Activated T-cell treated with anti-CD3 and anti-CD28 coated beads for 24 hours (primary cell): ENCODE measurements at places on chromosomes 12 and 14.

DNA sequence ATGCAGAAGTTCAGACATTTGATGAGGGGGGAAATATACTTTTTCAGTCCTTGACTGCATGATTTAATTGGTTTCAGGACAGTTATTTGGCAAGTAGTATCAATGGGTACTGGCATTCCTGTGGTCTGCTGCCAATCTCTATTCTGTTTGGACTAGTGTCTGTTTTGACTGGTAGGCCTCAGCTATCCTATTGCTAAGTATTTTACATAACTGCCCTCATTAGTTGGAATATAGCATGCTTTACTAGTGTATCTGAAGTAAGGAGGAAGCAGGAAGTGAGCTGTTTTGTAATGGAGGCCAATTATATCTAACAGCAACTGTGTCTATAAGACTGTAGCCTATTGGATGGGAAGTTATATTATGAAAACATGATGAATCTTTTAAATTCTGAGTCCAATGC is 104.3 kb downstream of the FLRT2 start:
- DNase-seq = no peak

- no peak for DNase-seq
These were observed 267.1 kb downstream of the LRFN5 start for GRCh38 chr14:41873686-41874317.

DNA sequence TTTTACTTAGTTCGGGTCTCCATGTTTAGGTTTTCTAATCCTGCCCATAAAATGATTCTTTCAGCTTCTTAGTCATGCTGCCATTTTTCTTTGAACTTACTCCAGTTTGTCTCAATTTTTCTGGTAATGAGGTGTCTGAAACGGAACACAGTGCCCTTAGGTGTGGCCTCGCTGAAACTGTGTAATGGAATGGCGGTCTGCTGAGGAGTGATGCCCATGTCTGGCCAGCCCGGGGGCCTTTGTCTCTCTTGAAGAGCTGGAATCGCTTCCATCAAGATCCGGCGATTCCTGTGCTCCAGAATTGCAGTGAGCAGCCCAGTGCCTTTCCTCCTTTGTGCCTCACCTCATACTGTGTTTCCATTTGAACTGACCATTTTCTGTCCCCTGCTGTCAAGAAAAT is 112.5 kb downstream of the FBXL14 start:
- DNase-seq = no peak

DNA sequence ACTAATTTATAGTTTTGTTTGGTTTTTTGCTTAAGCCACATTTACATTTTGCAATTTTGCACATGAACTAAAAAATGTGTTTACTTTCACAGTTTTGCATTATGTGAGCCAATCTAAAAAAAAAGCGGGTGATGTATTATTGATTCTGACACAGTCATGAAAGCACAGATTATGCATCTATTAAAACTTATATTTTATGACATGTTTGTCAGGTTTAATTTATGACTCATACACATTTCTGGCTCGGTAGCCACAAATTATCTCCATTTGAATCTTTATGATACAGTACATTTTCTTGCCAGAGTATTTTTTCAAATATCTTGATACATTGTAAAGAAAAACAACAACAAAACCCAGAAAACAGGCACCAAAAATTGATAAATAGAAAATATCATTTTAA is 280.4 kb upstream of the GRIP1 start:
- no peak for DNase-seq

GRCh38 chr12:90233168-90234100 is 524.8 kb upstream of the ATP2B1 start:
- no peak for DNase-seq

GRCh38 chr12:16763901-16764300 is 157.9 kb upstream of the LMO3 start:
- DNase-seq = no peak

GRCh38 chr14:29085546-29085945 is 319.0 kb downstream of the FOXG1 start:
- no peak for DNase-seq

GRCh38 chr14:25484906-25485305 is 435.0 kb upstream of the STXBP6 start:
- no peak for DNase-seq

GRCh38 chr12:51442324-51442723 is 17.7 kb downstream of the SLC4A8 start:
- no peak for DNase-seq

DNA sequence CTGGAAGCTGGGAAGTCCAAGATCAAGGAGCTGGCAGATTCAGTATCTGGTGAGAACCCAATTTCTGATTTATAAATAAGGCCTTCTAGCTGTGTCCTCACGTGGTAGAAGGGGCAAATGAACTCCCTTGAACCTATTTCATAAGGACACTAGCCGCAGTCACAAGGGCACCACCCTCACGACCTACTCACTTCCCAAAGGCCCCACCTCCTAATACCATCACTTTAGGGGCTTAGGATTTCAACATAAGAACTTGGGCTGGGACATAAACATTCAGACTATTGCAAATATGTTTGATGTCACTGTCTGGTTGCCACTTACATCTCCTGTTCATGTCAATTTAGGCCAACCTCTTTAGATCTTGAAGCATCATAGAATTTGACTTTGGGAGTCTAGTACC is 10.8 kb upstream of the CNIH1 start:
- DNase-seq = no peak

DNA sequence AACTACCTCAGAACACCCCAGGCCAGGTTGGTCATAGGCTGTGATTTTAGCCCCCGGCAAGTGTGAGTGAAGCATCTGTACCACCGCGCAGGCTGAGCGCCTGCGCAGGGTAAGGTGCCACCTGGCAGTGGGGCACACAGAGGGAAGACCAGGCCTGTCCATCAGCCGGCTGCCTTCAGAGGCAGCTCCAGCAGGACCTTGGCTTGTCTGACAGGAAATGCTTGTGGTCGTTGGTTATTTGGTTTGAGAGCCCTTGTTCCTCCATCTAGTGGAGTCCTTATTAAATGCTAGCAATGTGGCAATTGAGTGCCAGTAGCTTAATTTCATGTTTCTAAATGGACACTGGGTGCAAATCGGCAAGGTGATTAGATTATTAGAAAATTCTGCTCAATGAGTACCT is 27.5 kb downstream of the SLC25A29 start:
- DNase-seq = no peak

DNA sequence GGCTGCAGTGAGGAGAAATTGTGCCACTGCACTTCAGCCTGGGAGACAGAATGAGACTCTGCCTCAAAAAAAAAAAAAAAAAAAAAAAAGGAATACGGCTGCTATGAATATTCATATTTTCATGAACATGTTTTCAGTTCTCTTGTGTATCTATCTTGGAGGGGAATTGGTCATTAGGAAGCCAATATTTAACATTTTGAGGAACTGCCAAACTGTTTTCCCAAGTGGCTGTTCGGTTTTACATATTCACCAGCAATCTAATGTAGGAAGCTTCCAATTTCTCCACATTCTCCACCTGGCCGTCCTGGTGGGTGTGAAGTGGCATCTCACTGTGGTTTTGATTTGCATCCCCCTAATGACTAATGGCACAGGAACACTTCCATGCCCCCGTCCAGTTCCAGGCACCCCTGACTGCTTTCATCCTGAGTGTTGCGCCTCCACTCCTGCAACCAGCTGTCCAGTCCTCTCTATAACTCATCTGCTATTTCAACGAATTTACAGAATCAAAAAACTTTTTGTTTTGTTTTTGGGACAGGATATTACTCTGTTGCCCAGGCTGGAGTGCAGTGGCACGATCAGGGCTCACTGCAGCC is 5.7 kb downstream of the STXBP6 start:
- no peak for DNase-seq

DNA sequence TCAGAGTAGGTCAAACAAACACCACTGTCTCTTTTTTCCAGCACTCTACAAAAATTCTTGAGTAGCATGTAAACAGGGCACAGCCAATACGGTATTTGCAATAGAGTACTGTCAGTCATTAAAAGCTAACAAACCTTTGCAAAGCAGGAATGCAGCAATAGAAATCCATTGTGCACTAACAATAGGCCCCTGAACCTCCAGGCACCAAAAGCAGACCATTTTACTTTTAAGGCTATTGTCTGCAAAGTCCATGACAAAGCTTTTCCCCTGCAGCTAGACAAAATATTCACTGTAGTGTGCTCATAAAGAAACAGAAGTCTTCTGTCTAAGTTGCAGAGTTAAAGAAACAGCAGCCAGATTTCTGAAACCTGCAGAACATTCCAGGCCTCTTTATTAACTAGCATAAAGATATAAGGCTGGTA is 191.9 kb downstream of the SOX5 start:
- no peak for DNase-seq

- DNase-seq = no peak
These were observed 37.3 kb downstream of the RFLNA start for GRCh38 chr12:124332058-124332672.

GRCh38 chr14:53948205-53948884 is 8.3 kb downstream of the BMP4 start:
- DNase-seq = no peak

GRCh38 chr14:42130815-42131214 is 524.1 kb downstream of the LRFN5 start:
- DNase-seq = no peak

- DNase-seq = no peak
These were observed 747 bp upstream of the DACT1 start for GRCh38 chr14:58637040-58637390.

DNA sequence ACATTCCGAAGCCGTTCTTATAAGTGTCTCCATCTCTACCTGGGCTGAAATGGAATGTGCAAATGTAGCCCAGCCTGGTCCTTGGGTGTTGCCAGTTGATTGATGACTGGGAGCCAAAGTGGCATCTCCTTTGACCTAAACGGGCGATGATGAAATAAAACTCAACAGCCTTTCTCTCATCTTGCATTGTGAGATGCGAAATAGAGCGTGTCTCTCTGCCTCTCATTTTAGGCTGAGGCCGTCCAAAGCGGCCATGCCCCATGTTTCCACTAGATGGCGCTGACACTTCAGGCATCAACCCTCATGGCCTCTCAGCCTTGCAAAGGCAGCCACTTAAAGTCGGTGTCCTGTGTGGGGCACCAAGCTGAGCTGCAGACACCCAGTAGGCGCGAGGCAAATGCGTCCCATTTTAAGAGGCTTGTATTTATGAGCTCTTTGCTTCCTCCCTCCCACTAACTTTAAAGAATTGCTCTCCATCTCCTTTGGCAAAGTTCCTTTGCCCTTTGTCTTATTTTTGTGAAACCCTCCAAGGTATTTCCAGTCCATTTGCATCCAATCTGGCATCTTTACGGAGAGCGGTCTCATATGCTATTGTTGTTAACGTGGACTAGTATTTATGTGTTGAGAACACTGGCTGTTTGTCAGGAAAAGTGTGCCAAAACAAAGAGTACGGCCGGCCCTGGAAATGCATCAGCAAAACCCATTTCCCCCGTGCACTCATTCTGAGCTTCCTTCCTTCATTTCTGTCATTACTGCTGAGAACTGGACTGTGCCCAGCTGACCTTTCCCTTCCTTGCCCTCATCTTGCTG is 25.0 kb downstream of the GPRC5A start:
- DNase-seq = peak; percentile 80

DNA sequence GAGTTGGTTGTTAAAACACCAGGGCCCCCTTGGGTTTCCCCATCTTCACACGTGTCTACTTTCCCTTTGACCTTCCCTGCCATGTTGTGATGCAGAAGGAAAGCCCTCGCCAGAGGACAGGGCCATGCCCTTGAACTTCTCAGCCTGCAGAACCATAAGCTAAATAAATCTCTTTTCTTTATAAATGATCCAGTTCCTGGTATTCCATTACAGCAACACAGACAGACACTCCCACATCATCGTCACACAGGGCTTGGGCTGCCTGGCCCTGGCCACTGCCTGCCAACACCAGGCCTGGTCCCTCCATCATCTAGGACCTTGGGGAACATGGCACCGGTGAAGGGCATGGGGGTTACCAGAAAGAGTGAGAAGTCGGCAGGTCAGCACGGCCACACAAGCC is 84.8 kb downstream of the DPF3 start:
- no peak for DNase-seq

- DNase-seq = no peak
These were observed 95.0 kb downstream of the KLHL28 start for GRCh38 chr14:44866770-44867169.

- no peak for DNase-seq
These were observed 3.2 kb upstream of the SPTSSA start for GRCh38 chr14:34465069-34465859.

DNA sequence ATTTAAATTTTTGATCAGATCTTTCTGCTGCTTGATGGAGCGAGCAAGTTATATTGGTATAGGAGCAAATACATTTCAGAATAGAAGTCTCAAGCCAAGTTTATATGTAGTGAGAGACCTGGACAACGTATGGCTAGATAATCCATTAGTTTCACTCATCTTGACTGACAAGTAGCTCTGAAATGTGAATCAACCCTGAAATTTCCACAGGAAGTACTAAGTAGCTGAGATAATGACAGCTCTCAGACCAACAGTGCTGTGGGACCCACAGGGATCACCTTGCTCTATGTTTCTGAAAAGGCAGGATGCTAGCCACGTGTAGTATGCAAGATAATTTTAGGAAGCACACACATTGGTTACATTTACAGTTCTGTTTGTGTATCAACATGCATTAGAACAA is 258.6 kb upstream of the FOXN3 start:
- DNase-seq = no peak

- DNase-seq = no peak
These were observed 72.7 kb downstream of the WSCD2 start for GRCh38 chr12:108201808-108202207.

- DNase-seq = no peak
These were observed 84.9 kb downstream of the WSCD2 start for GRCh38 chr12:108213871-108214445.

- no peak for DNase-seq
These were observed 79.3 kb downstream of the ARF6 start for GRCh38 chr14:49972131-49972671.

GRCh38 chr12:119229837-119230236 is 51.1 kb downstream of the HSPB8 start:
- DNase-seq = no peak

- DNase-seq = no peak
These were observed 47.8 kb upstream of the OR5AU1 start for GRCh38 chr14:21203470-21204166.

- no peak for DNase-seq
These were observed 116.3 kb downstream of the GLT1D1 start for GRCh38 chr12:128969480-128970055.

DNA sequence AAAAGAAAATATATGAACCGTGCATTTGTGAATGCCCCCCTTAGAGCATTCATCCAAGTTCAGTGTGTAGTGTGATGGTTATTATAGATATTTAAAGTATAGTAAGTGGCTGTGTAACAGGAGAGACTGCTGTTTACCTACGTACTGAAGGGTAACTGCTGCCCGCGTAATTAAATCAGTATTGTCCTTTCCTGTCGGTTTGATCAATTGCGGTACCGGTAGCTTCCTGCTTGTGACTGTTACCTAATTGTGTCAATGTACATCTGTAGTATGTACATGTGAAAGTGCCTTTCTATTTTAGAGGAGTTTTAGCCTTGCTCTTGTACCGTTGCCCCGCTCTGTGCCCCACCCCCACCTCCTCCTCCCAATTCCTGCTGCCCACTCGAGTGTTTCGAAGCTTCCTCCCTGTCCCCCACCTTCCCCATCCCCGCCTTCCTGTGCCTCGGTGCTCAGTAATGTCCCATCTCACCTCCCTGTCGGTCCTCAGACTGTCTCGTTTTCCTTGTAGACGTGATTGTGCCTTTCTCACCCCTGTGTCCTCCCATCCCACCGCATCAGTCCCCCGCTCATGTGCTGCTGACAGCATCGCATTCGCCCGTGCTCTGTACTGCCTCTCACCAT is 75.0 kb downstream of the KICS2 start:
- no peak for DNase-seq
